ENCODE measurements at places on chromosomes 16 and 17.

GRCh38 chr16:12426122-12426521 is 377.6 kb downstream of the CPPED1 start:
- no peak for DNase-seq

GRCh38 chr16:69863401-69864281 is 87.5 kb upstream of the CLEC18A start:
- no peak for DNase-seq

- DNase-seq: no peak
Measured at GRCh38 chr16:81928975-81929374, 82.3 kb downstream of the SDR42E1 start.

GRCh38 chr17:80819422-80820164 is 172.0 kb upstream of the CHMP6 start:
- peak; percentile 49 for DNase-seq

GRCh38 chr16:50275428-50276325 is 9.3 kb downstream of the ADCY7 start:
- no peak for DNase-seq

DNA sequence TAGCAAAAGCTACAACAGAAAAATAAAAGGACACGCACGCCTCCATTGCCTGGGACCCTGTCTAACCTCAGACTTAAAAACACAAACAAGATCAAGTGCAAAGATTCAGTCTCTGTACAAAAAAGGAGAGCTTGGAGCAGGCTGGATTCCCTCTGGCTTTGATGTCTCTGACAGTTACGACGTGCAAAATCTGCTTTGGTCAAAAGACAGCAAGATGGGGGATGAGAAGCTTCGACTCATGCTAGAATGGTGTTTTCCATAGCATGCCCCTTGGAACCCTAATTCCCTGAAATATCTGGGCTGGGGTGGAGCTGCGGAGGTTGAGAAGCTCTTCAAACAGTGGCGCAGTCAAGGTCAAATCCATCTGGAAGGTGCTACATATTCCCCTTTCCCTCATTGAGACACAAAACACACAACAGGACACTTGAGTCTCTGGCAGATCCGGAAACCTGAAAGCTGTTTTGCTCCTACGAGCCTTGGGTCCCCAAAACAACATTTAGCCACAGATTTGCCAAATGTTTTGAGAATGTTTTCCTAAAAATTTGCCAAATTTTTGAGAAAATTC is 9.1 kb downstream of the MYH11 start:
- no peak for DNase-seq

- DNase-seq: no peak
Measured at GRCh38 chr17:4221899-4222659, 41.7 kb downstream of the ANKFY1 start.

- peak; percentile 25 for DNase-seq
Measured at GRCh38 chr16:81616321-81617020, 162.6 kb upstream of the PLCG2 start.

- no peak for DNase-seq
Measured at GRCh38 chr16:14539156-14539555, 90.9 kb downstream of the PARN start.

DNA sequence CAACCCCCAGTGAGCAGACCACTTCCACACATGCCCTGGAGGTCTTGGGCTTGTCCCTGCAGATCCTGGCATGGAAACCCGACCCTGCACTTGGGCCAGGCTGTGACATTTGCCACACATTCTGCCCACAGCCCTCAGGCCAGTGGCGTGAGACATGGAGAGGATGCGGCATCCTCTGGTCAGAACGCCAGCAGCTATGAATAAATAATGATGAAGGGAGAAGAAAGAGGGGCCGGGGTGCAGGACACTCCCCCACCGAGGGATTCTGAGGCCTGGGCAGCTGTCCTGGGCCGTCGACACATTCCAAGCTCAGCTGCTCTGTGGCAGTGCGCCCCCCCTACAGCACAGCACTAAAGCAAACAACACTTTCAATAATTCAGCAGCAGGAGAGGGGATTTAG is 148.8 kb downstream of the ENGASE start:
- no peak for DNase-seq

GRCh38 chr17:1861391-1862010 is 31.7 kb downstream of the RPA1 start:
- DNase-seq: no peak

GRCh38 chr16:27450196-27450549 is 48.2 kb downstream of the IL21R start:
- no peak for DNase-seq

Data from amygdala (tissue), 56 donors.